ENCODE measurements at places on chromosomes 5 and 9.

- DNase-seq = no peak
Measured at GRCh38 chr5:116068028-116068632, 16.7 kb upstream of the COMMD10 start.

DNA sequence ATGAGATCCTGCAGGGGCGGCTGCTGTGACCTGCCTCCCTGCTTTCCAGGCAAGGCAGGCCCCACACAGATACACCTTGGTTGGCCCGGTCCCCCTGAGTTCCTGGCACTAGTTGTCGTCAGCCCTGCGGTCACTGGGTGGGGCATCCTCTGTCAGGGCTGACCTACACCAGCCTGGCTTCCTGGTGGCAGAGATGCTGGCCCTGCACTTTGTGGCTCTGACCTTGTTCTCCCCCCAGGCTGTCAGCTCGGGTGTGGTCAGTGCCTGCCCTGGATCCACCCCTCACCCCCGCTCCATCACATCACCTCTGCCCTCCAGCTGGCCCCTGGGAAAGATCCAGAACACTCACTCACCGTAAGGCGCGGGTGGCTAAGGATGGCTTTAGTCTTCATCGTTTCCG lies 74.1 kb downstream of the PHF2 start:
- DNase-seq = no peak

GRCh38 chr5:35811108-35811741 lies 45.5 kb upstream of the IL7R start:
- DNase-seq = no peak

- DNase-seq = no peak
Measured at GRCh38 chr5:87877023-87877422, 391.6 kb downstream of the TMEM161B start.

GRCh38 chr9:70030156-70030555 lies 13.5 kb upstream of the MAMDC2 start:
- no peak for DNase-seq

GRCh38 chr9:29078063-29078666 lies 1504.9 kb upstream of the C9orf72 start:
- DNase-seq = no peak

DNA sequence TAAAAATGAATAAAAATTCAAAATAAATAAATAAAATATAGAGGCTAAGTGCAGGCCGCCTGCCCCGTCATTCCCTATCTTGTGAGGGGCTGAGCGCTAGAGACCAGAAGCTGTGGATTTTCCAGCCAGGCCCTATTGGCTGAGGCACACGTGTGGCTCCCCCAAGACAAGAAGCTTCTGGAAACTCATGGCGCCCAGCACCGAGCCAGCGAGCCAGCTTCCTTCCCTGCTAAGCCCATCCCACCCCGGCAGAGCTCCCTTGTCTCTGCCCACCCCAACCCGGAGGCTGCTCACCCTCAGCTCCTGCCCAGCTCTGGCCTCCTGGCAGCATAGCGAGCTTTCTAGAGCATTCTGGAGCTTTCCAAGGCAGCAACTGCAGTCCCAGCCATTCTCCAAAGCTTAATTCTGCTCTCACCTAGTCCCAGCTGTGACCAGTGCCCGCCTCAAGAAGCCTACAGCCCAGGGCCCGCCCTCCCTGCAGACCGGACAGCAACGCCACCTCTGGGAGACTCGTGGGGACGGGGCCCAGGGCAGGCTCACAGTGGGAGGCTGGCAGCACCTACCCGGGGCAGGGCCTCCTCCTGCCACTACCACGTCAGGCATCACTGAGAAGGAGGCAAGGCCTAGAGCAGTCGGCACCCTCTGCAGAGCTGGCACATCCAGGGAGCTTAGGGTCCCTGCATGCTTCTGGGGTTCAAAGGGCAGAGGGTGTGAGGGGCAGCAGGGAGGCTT lies 23.2 kb upstream of the TMEM250 start:
- DNase-seq = no peak

DNA sequence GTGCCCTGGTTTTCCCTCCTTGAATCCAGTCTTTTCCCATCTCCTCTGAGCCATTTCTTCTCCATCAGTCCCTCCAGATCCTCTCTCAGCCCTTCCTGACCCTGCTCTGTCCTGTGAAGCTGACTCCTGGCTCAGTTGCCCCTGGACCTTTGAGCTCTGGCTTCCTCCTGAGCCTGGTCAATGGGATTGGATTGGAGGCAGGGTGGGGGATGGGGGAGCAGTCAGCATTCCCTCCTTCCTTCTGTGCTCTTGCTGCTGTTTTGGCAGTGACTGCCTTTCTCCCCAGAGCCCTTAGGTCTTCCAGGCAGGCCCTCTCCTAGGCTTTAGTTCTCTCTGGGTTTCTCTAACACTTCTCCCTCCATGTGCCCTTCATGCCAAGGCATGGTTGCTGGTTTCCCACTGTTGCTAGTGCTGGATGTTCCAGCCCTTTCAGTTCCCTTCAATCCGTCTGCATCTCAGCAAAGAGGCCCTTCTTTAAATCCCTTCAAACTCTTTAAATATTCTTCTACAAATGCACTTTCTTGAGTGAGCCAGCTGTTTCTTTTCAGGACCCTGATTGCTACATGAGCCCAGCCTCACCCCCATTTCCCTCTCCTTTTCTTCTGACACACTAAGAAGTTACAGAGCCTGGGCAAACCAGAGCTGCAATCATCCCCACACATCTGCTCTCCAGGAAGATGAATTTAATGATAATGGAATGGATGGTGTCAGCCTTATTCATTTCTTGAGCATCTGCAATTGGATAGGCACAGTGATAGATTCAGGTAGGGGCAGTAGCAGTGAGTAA lies 2.2 kb downstream of the TNFSF15 start:
- no peak for DNase-seq

DNA sequence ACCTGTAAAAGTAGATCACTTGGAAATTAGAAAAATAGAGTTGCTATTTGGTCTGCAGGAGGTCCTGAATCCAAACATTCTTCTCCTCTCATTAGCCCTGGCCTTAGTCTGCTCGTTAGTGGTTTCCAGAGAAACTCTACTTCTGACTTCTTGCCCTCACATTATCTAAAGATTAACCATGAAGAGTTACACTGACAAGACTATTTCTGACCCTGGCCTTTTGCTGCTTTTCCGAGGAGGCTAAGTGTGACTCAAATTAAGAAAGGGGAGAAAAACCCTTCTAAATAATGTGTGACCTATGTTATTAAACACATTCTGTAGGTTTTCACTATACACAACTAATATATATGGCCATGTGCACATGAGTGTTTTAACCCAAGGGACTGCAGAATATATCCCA lies 302.4 kb downstream of the RAB3C start:
- no peak for DNase-seq

DNA sequence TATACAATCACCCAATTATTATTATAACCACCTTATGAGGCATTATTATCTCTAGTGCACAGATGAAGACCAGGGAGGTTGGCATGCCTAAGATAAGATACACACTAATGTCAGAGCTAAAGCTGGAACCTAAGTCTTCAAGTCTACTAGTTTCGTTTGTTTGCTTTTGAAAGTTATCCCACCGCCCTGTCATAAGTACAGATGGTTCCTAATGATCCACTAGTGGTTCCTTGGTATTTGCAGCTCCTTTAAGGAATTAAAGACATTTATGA lies 14.1 kb downstream of the NDUFA8 start:
- DNase-seq = no peak

DNA sequence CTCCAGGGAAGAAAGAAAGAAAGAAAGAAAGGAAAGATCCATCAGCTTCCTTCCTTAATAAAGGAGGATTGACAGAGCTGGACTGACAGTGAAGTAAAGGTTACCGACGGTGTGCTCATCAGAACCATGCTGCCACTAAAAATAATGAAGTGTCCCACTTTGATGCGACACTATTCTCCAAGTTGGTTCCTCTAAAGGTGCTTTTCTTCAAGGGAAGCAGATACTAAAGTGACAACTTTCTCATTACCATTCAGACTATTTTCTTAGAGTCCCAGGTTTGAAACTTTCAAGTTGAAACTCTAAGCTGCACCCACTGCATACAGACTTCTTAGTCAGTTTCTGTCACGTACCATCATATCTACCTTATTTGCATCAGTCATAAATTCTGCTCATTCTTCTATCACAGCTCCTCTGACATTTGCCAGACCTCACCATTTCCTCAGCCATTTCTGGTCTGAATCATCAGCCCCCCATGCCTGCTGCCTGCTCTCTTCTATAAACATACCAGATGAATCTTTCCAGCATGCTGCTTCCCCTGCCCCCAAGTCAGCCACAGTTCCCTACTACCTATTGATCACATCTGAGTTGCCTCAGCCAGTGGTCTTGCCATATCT lies 177.6 kb downstream of the DEPDC1B start:
- DNase-seq = no peak

- no peak for DNase-seq
Measured at GRCh38 chr5:109099081-109099480, 310.7 kb downstream of the PJA2 start.

DNA sequence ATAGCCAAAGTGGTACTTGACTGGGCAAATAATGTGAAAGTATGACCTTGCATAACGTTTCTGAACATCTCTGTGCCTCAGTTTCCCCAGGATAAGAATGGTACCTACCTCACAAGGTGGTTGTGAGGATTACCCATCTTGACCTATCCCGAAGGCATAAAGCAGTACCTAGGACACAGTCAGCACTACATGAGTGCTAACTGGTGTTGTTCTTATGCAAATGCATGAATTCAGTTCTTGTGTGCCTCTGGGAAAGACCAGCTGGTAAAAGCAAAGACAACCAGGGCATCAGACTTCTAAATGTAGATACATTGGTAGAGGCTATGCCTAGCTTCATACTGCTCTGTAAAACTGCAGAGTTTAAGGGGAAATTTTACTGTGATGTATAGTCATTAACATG lies 21.8 kb upstream of the TMEM252 start:
- DNase-seq = no peak

DNA sequence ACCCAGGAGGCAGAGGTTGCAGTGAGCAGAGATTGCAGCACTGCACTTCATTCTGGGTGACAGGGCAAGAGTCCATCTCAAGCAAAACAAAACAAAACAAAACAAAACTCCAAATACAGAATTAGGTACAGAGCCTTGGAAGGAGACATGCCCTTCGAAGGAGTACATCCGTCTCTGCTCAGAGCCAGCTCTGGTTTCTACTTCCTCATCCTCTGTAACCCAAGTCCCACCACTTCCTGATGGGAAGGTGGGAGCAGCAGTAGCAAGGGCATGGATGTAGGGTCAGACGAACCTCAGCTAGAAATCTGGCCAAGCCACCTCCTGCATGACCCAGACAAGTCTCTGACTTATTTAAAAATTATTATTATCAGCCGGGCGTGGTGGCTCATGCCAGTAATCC lies 16.5 kb upstream of the STXBP1 start:
- no peak for DNase-seq

DNA sequence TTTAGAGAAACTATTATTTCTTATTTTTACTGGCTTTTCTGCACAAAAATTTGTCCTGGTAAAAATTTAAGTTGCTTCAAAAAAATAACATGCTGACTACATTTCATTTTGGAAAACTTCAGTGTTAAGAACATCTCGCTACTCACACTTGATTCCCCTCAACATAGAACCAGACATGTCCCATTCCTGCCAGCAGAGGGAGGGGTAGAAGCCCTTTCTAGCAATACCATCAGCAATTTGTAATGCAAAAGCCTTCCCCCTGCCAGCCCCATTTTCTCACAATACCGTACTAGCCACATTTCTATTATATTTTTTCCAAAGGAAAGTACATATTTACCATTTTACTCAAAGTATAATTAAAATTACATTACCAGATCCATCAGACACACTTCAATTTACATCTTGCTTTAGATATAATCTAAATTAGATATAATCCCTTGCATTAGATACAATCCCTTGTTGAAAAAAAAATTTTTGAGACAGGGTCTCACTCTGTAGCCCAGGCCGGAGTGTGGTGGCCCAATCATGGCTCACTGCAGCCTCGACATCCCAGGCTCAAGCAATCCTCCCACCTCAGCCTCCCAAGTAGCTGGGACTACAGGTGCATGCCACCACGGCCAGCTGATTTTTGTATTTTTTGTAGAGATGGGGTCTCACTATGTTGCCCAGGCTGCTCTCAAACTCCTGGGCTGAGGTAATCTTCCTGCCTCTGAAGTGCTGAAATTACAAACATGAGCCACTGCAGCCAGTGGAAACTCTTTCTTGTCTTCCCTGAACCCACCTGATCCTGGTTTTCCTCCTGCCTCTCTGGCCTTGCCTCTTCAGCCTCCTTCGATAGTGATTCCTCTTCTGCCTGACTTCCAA lies 39.6 kb upstream of the IDNK start:
- peak; percentile 5 for DNase-seq

- DNase-seq = no peak
Measured at GRCh38 chr5:33558489-33558888, 117.7 kb downstream of the TARS1 start.

- no peak for DNase-seq
Measured at GRCh38 chr9:18317896-18318295, 156.1 kb upstream of the ADAMTSL1 start.

GRCh38 chr5:93677359-93677891 lies 64.0 kb downstream of the POU5F2 start:
- DNase-seq = no peak

- no peak for DNase-seq
Measured at GRCh38 chr9:121741228-121741918, 89.9 kb downstream of the DAB2IP start.

DNA sequence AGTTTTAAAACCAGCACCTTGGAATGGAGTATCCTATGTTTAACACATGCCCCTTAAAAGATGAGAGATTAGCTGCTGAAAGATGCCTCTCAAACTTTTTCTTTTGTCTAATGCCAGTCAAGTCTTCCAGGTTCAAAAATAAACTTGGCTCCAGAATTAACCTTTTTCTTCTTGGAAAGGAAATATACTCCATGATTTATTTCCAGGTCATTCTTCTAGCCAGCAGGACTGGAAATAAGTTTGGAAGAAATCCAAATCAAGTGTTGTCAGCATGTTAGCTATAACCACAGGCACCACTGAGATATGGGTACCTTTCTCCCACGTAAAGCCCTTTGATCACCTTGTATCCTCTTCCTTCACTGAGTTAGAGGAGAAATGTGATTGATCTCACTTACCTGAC lies 56.1 kb downstream of the NLN start:
- no peak for DNase-seq

DNA sequence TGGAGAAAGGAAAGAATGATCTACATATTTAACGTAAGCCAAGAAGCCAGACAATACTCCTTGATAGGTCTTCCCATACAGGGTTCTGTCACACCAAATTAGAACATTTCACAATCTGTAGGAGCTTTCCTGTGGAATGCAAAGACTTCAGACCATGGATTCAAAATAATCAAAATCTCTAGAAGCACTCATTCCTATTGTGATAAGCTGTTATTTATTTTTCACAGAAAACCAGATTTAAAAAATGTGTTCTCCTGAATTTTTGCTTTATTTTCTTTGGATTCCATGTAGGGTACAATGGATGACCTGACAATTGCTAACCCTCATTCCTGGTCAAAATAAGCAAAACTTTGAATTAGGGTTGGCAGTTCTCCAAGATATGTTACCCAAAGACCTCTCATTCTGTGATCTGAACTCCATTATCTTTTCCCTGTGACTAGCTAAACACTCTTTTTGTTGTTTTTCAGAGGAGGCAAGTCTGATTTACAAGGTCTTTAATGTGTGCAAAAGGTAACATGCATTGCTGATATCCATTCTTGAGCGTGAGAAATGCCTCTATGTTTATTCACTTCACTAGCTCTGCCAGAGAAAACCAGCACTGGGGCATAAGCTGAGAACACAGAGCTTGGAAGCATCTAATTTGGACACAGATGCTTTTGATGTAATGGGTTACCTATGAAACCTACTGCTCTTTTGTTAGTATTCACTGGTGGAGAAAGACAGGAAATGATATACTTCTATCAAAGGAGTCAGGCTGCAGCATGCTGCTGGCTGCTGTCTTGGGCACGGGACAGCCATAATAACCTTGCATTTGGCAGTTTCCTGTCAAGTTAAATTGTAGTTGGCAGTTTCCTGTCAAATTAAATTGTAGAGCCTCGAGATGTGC lies 31.4 kb downstream of the ACTBL2 start:
- no peak for DNase-seq
